ENCODE measurements at places on chromosomes 11 and 22.

GRCh38 chr11:96275801-96276594 is 67.0 kb downstream of the MAML2 start:
- no peak for DNase-seq

- DNase-seq, result no peak
Observed at GRCh38 chr22:49961601-49962011, 1.0 kb downstream of the PIM3 start.

DNA sequence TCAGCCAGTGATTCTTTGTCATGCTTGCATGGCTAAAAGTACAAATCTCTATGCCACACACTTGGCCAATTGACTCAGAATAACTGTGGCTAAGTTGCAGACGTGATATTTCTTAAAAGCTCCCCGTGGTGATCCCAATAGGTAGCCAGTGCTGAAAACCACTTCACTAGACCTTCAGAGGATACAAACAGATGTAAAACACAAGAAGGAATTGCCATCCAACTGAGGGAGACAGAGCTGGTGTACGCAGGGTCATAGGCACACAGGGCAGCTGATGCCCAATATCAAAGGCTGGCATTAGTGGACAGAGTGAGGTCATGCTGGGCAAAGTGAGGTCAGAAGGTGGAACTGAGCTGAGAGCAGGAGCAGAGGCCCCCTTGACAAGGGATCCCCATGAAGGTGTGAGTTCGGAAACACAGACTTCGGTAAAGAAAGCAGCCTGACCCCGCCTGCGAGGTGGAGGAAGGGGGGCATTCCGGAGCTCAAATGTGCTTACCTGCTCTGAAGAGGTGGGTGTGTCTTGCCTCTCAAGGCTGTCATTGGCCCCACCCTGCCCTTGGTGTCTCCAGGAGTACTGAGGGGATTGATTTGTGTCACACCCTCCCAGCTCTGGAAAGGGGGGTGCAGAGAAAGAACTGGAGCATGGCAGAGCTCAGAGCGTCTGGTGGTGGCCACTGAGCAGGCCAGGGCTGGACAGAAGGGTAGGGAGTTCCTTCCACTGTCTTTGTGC is 344.9 kb upstream of the B3GAT1 start:
- no peak for DNase-seq

- DNase-seq, result peak; percentile 56
Observed at GRCh38 chr11:118435290-118435892, 901 bp upstream of the KMT2A start.

DNA sequence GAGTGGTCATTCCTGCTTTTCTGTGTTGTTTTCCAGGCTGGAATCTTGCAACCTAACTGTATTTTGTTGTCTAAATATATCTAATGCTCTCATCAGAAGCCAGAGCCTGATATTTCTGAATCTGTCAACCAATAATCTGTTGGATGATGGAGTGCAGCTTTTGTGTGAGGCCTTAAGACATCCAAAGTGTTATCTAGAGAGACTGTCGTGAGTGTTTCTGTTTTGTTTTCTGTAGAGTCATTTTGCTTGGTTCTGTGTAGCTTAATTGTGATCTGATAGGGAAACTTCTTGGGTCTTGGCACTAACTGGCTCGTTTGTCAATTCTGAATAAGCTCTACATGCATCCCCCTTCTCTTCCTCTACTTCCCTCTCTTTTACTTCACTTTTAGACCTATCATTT is 31.2 kb upstream of the RBMXL2 start:
- DNase-seq, result no peak

GRCh38 chr11:113967361-113967760 is 7.5 kb upstream of the HTR3A start:
- DNase-seq, result no peak

DNA sequence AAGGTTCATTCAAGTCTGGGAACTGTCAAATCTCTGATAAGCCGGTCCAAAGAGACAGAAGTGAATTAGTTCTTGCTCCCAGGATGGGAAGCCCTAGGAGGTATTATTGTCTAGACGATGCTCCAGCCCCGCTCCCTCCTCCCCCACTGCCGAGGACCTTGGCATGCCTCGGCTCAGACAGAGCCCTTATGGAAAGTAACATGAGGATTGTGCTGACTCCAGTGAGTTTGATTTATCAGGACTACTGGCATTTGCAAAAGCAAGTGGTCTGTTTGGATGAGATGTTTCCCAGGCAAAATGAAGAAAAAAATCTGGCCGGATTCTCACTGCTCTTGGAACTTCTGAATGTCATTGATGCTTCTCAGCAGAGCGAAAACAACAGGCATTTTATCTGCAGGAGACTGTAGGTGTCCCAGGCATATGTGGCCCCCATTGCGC is 341.0 kb downstream of the ETS1 start:
- no peak for DNase-seq

- DNase-seq, result no peak
Observed at GRCh38 chr11:123438131-123438627, 8.1 kb downstream of the GRAMD1B start.

- no peak for DNase-seq
Observed at GRCh38 chr22:50009251-50009650, 3.3 kb downstream of the IL17REL start.

DNA sequence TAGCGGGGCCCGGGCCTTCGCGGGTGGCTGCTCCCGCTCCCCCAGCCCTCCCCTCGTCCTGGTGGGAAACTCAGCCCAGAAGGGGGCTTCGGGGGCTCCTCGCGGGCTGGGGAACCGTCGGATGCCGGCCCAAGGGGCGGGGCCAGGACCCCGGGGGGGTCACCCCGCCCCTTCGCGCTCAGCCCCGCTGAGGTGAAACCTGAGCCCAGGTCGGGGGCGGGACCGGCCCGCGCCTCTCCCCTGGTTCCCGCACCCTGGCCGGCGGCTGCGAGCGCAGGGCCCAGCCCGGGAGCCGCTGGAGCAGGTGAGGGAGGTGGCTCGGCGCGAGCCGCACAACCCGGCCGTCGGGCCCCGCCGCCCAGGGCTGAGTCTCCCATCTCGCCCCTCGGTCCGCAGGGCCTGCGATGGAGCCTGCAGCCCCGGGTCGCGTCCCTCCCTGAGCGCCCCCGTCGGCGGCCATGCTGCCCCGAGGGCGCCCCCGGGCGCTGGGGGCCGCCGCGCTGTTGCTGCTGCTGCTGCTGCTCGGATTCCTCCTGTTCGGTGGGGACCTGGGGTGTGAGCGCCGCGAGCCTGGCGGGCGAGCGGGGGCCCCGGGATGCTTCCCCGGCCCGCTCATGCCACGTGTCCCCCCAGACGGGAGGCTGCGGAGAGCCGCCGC is at the start of gene LARGE2:
TSS of gene LARGE2 (plus strand) at position 232 of the 658 bp plus-strand sequence. CDS start at position 459, 227 bp downstream.
- DNase-seq, result peak; percentile 46

- DNase-seq, result no peak
Observed at GRCh38 chr11:83649528-83649855, 363.3 kb upstream of the CCDC90B start.

GRCh38 chr11:84993386-84993785 is 633.8 kb downstream of the DLG2 start:
- DNase-seq, result no peak

DNA sequence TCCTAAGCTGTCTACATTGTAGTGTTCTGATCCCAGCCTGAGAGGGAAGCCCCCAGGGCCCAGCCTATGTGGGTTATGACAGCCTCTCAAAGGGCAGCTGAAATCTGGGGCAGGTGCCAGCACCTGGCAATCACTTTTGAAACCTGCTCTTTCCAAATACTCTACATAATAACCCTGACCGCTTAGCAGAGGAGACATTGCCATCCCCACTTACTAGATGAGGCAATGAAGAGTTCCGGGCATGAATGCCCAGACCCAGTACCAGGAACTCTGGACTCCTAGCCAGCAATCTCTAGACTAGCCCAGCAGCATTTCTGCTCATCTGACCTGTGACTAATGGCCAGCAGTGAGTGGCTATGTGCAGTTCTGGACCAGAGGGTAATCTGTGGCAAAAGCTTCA is 412.4 kb upstream of the CADM1 start:
- no peak for DNase-seq

DNA sequence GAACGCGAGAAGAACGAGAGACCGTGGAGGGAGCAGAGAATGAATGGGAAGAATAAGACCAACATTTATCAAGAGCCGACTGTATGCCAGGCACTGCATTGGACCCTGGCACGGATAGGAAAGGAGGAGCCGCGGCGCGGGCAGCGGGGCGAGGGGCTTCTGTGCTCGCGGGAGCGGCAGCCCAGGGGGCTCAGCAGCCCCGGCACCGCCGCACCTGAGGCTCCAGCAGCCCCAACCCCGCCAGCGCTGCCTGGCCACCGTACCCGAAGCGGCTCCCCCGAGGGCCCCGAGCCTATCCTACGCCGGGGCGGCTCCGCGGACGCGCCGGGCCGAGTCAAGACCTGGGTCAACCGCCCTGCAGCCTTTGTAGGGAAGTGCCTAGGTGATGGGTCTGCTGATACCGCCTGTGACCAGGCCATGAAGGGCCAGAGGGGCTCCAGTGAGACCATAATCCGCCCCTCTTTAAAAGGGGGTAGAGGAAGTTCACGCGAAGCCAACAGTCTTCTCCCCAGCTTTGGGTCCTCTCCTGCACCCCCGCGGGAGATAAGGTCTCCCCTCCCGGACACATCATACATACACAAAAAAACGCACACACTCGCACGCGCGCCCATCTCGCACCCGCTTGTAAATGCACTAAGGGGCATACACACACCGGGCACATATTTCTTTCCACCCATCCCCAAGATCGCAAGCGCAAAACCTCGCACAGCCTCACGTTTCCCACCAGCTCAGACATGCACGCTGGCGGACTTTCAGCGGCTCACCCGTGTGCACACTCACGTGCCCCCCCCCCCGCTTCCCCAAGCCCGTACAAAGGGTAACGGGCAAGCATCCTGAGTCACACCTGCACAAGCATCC is 935 bp upstream of the RTN4RL2 start:
- peak; percentile 35 for DNase-seq

DNA sequence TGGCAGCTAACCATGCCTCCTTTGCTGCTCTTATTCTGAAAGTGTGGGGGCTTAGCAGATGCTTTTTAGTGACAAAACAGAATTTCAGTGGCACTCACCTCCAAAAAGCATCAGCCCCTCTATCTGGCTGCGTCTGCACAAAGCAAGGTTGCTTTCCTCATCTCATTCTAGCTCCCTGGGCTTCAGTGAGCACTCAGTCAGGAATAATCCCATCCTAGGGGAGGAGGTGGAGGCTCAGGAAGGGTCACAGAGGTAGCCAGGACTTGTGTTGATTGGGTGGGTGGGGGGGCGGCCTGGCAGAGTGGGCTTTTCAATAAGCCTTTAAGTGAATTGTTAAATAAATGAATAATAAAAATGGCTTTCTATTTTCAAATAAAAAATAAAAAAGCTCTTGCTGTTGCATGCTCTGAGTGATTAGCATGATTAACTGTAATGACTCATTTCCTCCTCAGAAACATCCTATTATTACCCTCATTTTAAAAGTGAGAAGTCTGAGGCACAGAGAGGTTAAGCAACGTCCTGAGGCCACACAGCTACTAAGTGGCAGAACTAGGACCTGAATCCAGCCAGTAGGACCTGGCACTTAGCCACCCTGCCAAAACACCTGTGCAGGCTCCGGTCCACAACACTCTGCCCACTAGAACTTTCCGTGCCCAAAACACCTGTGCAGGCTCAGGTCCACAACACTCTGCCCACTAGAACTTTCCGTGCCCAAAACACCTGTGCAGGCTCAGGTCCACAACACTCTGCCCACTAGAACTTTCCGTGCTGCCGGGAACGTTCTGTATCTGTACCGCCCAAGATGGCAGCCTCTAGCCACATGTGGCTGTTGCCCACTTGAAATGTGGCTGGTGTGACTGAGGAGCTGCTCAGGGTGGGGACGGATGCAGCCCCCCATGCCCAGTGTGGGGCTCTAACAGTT is 5.5 kb downstream of the B3GAT1 start:
- no peak for DNase-seq

GRCh38 chr11:64021757-64022093 is 14.0 kb upstream of the FLRT1 start:
- DNase-seq, result no peak

DNA sequence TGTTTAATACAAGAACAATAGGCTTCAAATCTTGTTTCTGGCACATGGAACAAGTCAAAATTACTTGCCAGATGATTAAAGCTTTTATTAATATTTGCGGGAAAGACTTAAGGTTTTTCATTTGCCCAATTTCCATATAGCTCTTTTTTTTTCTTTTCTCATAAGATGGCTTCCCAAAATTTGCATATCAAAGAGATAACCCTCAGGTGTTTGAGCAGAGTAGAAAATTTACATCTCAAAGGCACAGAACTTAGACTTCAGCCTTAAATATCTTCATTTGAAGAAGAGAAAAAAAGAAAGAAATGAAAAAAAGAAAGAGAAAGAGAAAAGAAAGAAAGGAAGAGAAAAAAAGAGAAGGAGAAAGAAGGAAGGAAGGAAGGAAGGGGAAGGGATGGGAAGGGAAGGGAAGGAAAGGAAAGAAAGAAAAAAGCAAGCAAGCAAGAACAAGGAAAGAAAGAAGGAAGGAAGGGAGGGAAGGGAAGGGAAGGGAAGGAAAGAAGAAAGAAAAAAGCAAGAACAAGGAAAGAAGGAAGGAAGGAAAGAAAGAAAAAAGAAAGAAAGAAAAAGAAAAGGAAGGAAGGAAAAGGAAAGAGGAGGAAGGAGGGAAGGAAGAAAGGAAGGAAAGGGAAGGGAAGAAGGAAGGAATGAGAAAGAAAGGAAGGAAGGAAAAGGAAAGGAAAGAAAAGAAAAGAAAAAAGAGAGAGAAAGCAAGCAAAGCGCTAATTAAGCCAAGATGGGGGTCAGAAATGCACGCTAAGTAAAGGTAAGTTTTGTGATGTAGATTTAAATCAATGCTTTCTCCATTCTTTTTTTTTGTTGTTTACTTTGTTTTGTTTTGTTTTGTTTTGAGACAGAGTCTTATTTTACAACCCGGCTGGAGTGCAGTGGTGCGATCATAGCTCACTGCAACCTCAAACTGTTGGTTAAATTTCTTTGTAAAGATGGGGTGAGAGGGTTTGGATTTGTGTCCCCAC is 20.2 kb upstream of the IFITM3 start:
- DNase-seq, result no peak

DNA sequence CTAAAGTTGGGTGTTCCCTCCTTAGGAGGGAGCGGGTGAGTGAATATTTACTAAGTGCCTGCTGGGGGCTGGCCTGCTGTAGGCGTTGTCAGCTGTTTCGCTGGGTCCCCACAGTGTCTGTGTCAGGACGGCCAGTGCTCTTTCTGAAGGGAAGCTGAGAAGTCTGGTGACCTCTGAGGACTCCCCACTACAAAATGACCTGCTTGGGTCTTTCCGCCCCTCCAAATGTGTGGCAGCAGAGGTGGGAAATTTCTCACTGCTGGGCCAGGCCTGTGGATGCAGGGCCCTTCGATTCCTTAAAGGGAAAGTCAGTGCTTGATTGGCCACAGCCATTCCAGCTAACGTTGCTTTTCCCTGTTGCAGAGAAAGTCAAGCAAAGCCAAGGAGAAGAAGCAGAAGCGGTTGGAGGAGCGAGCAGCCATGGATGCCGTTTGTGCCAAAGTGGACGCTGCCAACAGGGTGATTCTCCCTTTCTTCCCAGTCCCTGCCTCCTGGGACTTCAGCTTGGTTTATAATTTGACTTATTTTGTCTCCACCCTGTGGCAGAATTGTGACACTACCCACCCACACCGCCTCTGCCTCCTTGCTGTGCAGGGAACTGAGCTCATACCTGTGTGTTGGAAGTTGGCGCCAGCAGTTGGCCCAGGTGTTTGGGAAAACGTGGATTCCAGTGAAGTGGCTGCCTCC is 6.8 kb downstream of the NAA40 start:
- DNase-seq, result peak; percentile 39
